ENCODE measurements at places on chromosomes 16 and 17.

- DNase-seq = no peak
Measured at GRCh38 chr17:27628376-27628775, 2.6 kb upstream of the LGALS9 start.

DNA sequence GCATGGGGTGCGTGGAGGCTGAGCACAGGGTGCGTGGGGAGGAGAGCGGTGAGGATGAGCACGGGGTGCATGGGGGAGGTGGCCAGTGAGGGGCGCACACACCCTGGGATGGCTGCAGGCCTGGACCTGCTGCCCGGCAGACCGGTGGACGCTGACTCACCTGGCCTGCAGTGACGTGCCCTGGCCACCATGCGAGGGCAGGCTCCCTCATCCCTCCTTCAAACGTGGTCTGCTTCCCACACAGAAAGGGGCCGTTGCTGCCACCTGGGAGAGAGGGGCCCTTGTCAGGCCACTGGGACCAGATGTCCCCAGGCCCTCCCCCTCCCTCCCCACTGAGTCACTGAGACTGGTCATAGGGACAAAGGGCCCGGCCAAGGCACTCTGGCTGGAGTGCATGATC is 20.1 kb upstream of the APRT start:
- no peak for DNase-seq

DNA sequence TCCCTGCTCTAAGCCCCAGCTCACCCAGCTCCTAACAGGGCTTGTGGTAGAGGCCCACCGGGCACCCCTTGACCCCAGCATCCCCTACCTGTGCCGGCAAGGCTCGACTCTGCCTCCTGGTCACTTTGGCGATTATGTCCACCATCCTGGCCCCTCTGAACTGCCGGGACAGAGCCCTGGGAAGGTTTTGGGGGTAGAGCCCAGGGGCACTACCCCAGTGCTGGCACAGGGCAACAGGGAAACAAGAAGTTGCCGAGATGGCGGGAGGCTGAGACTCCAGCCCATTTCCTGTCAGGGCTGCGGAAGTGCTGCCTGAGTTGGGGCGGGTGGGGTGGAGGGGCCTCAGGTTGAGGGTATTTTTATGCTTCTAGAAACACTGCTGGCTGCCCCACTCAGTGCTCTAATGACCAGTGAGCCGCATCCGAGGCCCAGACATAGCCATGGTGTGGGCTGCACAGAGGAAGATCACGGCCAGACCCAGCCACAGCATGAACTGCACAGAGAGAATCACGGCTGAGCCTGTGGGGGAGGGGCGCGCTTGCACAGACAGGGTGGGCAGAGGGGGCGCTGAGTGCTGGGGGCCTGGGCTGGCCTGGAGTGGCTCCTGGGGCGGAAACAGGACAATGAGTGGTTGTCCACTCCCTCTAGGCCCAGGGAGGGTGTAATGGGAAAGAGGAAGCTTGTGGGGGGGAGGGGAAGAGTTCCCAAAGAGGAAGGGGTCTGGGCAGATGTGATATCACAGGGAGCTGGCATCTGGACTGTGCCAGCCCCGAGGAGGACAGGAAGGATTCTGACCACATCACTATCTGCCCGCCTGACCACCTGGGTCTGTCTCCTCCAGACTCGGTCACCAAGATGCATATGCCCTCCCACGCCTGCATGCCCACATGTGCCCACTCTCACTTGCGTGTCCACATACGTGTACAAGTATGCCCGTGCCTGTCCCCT is 22.3 kb downstream of the ARHGAP27 start:
- no peak for DNase-seq

DNA sequence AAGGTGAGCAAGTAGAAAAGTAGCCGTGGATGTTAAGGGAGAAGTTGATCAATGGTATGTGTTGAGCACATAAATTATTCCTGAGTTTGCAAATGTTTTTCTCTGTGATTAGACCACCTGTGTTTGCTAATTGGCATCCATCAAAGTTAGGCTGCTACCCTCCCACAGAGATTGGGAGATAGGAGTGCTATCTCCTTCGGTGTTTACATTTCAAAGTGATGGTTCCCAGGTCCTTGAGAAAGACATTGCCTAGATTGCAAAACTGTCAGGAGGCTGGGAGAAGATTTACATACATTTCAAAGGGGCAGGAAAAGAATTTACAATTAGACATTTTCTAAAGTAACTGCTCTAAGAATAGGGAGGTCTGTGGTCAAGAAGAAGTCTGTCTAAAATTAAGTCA is 54.3 kb upstream of the CNTNAP4 start:
- DNase-seq = no peak

DNA sequence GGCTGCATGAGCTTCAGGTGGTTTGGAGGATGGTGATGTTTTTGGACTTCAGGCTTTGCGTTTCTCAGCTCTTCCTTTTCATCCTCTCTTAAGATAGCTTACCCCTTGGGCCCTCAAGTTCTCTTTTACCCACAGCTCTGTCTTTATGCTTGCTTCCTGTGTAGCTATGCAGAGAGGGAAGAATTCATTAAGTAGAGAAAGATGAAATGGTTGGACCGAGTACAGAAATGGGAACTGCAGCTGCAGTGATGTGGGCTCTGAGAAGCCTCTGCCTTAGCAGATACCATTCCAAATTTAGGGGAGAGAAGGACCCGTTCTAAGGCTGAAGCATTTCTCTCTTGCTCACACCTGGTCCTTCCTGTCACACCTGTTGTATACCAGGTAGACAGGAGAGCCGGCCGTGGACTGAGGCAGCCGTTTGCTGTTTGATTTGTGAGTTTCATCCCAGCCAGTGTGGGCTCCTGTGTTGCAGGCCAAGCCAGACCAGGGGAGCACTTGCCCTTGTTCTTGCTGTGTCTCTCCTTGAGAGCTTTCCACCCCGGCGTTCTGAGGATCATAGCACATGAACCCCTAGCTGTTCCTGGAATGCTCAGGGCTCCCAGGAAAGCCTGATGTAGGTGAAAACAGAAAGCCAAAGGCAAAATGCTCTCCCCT is 392.7 kb downstream of the CPPED1 start:
- no peak for DNase-seq

DNA sequence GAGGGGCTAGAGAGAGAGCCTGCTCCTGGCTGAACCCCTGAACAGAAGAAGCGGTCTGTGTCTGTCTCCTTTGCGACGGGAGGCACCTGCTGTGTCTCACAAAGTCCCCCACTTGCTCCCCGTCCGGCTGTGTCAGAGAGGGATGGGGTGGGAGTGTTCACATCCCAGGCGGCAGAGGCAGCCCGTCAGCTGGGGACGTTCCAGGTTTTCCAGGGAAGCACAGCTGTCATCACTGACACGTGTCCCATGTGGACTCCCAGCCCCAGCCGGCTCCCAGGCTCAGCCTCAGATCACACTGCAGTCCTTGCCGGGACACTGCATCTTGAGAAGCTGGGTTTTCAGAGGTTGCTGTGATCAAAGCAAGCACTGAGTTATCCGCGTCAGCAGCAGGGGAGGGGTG is 1.6 kb downstream of the TELO2 start:
- DNase-seq = peak; percentile 27

DNA sequence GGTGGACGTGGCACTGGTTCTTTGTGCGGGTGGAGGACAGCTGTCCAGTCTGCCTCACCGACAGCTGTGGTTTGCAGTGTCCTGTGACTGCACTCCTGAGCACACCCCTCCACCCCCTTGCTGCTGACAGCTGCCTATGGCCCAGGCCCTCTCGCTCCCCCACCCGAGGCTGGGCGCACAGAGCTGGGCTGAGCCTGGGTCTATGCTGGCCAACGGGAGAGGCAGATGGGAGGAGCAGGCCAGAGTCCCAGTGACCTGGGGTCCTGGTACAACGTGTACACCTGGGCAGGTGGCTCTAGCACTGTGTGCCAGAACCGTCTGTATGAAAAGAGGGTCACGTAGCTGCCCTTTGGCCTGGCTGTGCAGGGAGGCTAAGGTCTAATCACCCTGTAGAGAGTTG is 30.5 kb downstream of the BAIAP2 start:
- no peak for DNase-seq

GRCh38 chr16:72917051-72917450 is 130.9 kb downstream of the ZFHX3 start:
- DNase-seq = no peak

- peak; percentile 65 for DNase-seq
Measured at GRCh38 chr17:49676276-49676868, 1.5 kb downstream of the SPOP start.

- DNase-seq = no peak
Measured at GRCh38 chr16:9943121-9943520, 239.1 kb downstream of the GRIN2A start.

GRCh38 chr16:80347900-80348299 is 192.9 kb upstream of the DYNLRB2 start:
- DNase-seq = peak; percentile 6

- DNase-seq = no peak
Measured at GRCh38 chr17:20280851-20281250, 186.5 kb downstream of the LGALS9B start.

- DNase-seq = peak; percentile 68
Measured at GRCh38 chr17:17303010-17303846, at the start of gene NT5M. NT5M (plus strand) TSS chr17:17303373; CDS start chr17:17303551, 178 bp downstream.

GRCh38 chr17:72387969-72388368 is 267.1 kb downstream of the SOX9 start:
- no peak for DNase-seq

- DNase-seq = no peak
Measured at GRCh38 chr17:9684955-9685621, 39.8 kb downstream of the USP43 start.

- DNase-seq = no peak
Measured at GRCh38 chr17:77386502-77387192, 245.9 kb downstream of the SEC14L1 start.

- DNase-seq = no peak
Measured at GRCh38 chr16:26645614-26646013, 421.1 kb upstream of the C16orf82 start.

All from EH (cell line).